T-helper 22 cell (primary cell): ENCODE measurements at places on chromosomes 4 and X.

- DNase-seq, result no peak
Observed at GRCh38 chr4:102447413-102447812, 53.7 kb upstream of the NFKB1 start.

- no peak for DNase-seq
Observed at GRCh38 chrX:8103655-8104054, 67.4 kb downstream of the VCX2 start.

- no peak for DNase-seq
Observed at GRCh38 chr4:94531991-94532789, 80.4 kb downstream of the PDLIM5 start.

GRCh38 chrX:153297376-153297775, 24.2 kb downstream of the PNMA6F start:
- DNase-seq, result no peak

DNA sequence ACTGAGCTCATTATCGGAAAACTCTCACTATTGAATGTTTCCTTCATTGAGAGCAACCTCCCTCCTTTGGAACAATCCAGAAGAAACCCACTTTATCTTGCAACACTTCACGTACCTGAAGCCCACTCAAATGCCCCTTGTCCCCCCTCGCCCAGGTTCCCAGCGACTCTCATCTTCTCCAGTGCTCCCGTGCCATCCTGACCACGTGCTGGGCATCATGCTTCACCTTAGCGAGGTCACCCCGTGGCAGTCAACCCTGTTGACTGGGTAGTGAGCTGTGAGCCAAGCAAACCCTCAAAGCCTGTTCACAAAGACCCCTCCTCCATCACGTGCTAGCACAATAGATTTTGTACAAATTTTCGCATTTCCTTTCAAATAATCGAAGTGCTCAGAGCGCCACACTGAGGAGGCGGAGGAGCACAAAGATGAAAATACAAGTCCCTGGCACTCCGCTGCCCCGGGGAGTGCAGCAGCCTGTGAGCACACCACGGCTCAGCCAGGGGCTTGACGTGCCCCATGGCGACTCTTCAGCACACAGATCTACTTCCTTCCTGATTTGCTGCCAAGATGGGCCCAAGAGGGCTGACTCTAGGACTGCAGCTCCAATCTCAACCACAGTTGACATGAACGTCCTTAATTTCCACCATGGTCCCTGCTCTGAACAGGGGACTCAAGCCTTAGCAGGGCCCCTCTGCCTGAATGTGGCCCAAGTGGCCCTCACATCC, 15.6 kb downstream of the PDZD4 start:
- no peak for DNase-seq

GRCh38 chr4:140238351-140239056, 84.5 kb upstream of the MAML3 start:
- no peak for DNase-seq
